ENCODE measurements at places on chromosomes 7 and 10.

- DNase-seq = no peak
These were observed 230.2 kb downstream of the AHR start for GRCh38 chr7:17528636-17529035.

DNA sequence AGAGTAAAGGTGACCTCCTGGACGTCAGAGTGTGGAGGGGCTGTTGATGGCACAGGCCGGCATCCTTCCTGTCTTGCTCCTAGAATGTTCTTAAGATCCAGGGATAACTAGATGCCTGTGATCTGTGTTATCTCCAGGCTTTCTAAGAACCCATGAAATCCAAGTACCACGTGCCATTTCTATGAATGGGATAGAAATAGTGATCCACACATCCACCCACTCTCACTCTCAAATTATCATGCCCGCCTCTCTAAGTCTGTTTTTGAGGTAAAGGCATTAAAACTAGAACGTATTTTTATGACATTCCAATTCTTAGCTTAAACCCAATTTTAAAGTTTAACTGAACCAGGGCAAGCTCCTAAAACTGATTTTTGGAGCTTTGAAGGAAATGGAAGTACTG, 622.5 kb downstream of the PARD3 start:
- no peak for DNase-seq

- no peak for DNase-seq
These were observed 89.2 kb downstream of the DIP2C start for GRCh38 chr10:600234-600633.

DNA sequence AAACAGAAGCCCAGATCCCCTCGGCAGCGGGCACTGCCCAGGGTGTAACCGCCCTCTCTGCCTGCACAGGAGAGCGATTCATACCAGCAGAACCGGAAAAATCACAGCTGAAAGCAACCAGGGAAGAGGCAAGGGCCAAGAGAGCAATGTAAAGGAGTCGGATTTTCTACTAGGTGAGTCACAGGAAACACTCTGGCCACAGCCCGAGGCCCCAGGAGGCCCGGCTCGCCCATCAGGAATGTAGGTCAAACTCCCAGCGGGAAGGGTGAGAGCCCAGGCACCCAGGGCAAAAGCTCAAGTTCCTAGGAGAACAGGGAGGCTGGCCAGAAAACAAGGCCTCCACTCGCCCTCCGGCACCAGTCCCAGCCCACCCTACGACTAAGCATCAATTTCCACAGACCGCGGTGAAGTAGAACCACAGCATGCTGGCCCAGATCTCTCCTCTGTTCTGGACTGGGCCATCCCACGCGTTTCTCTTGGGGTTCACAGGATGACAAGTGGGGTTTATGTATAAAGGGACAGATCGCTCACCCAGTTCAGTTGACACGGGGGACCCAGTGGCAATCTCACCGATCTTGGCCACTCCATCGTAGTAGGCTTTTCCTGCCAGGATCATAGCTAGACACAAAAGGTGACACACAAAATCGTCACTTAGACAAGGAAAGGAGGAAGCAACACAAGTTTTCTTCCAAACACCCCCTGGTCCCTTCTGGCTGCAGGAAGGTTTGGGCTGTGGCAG, 46.2 kb downstream of the BAIAP2L1 start:
- DNase-seq = peak; percentile 58

DNA sequence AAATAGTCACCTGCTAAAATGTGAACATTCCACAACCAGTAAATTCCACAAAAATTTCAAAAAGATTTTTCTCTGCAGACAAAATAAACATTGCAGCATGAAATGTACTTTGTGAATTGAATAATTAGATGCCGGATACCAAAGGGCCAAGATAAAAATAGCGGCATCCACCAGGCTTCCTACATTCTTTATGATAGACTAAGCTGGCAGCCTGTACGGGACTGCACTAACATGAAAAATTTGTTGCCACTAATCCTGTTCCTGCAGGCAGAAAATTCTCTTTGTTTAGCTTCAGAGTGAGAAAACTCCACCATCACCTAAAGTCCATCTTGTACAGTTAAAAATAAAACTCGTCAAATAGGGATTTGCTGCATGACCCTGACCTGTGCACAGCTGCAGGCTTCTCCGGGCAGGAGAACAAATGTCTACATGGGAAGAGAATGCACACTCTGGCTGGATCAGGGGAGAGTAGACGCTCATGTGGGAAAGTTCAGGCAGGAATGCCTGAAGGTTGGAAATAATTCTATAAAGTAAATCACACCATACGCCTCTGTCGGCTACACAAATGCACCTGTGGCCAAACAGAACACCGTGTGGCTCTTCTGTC, 15.6 kb upstream of the ADO start:
- DNase-seq = no peak

DNA sequence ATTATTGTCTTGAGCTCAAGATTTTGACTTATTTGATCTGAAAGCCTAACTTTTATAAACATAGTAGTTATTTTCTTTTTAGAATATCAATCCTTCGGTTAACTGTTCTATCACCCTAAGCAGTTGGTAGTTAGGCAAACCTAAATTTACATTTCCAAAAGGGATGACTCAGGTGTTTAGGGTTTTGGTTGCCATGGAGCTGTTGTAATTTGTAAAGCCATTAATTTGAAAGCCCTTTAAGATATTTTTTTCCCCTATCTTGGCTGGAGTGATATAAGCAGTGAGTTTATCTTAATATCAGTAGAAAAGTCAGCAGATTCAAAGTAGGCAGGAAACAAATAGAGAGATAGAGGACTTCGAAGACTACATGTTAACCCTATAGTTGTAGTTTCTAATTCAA, 1472.6 kb upstream of the CELF2 start:
- no peak for DNase-seq

GRCh38 chr7:148726385-148726784, 27.7 kb downstream of the CUL1 start:
- DNase-seq = no peak

DNA sequence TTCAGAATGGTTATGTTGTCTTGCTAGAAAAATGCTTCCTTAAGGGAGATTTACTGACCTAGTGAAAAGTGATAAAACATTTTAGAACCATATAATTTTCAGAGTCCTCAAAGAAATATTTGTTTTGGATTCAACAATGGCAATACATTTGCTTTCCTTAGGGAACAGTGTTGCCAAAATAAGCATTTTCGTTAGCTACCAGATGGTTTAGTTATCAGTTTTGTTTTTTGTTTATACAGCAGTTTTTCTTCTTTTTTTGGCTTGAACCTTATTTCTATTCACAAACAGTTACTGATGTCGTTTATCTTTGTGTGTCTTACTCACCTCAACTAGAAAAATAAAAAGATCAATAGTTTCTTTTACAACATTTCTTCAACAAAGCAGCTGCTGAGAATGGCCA, 48.6 kb downstream of the EXOC4 start:
- DNase-seq = peak; percentile 9

All from stromal cell of bone marrow (primary cell).